Epithelial cell of prostate (primary cell): ENCODE measurements at places on chromosomes 12 and 14.

DNA sequence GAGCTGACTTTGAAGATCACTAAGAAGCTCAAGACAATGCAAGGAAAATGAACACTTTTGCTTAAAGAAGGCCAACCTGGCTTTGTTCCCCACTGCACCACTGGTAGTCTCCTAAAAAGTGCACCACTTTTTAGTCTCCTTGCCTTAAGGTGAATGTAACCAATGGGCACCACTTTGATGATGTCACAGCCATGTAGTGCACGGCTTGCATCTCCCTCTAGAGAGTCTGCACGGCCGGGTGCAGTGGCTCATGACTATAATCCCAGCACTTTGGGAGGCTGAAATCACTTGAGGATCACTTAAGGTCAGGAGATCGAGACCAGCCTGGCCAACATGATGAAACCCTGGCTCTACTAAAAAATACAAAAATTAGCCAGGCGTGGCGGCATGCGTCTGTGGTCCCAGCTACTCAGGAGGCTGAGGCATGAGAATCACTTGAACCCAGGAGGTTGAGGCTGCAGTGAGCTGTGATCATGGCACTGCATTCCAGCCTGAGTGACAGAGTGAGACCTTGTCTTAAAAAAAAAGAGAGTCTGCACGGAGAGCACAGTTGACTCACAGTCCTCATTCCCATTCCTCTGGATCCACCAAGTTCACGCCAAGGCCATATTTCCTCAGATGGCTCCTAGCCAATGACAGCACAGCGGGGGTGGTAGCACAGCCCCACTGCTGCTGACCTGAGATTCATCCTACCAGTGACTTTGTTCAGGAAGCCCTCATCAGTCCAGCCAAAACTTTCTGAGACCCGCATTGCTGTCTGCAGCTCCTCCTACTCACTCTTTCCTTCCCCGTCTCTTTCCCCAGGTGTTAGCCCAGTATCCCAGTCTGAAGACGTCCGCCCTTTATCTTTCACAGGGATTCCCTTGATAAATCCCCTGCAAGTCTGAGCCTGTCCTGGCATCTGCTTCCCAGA, 16.5 kb upstream of the IFT81 start:
- DNase-seq = no peak

DNA sequence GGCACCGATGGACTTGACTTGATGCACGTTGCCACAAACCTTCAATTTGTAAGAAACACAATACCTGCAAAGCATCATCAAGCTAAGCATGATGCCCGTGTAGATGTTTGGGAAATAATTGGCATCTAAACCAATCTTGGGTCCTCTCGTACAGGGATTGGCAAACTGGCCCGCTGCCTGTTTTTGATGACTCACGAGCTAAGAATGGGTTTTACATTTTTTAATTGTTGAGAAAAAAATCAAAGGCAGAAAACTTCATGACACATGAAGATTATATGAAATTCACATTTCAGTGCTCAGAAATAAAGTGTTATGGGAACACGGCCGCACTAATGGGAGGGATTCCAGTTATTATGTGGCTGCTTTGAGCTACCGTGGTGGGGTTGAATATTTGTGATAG, 10.9 kb downstream of the MTA1 start:
- no peak for DNase-seq

GRCh38 chr12:67116134-67116533, 153.0 kb upstream of the CAND1 start:
- DNase-seq = no peak

DNA sequence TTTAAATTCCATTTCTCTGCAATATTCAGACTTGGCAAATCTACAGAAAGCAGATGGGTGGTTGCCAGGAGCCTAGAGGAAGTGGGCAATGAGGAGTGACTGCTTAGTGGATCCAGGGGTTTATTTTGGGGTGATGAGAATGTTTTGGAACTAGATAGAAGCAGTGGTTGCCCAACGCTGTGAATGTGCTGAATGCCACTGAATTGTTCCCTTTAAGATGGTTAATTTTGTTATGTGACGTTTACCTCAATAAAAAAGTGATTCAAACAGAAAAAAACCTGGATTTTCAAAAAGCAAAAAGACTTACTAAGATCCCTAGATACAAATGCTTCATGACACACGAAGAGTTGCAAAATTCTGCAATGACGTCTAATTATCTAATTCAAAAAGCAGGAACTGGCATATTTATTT, 34.2 kb downstream of the DAO start:
- DNase-seq = no peak

DNA sequence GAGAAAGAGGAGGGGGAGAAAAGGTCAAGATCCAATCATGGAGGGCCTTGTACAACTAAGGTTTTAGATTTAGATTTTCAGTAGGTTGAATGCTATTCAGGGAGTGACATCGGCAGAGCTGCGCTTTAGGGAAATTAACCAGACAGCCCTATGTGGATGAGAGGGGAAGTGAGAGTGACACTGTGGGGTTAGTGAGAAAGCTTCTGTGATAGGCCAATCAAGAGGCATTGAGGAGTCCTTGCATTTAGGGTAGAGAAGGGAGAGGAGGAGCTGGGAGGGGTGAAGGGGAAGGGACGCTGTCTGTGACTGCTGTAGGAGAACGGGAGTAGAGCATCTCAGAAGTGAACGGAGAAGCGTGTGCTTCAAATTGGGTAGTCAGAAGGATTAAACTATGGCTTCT, 3.4 kb downstream of the HSD17B6 start:
- no peak for DNase-seq

- DNase-seq = peak; percentile 60
Observed at GRCh38 chr12:77239617-77240016, 174.2 kb upstream of the E2F7 start.

GRCh38 chr14:39957290-39957689, 525.1 kb upstream of the FBXO33 start:
- no peak for DNase-seq

- no peak for DNase-seq
Observed at GRCh38 chr14:96817750-96818666, 20.8 kb downstream of the VRK1 start.

DNA sequence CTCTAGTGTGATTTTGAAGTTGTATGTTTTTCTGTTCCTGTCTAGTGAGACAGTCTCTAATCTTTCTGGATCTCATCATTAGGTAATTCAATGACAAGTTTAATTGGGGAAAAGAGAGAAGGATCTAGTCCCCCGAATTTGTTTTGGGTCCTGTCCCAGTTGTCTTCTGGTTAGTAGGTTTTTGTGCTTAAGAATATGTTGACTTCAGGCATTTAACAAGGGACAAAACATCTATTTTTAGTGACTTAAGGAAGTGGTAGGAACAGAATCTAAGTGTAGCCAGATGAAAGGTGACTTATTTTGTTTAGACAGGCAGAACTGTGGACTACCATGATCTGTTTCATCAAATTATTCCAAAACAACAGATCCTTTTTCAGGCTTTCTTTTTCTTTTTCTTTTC, 2.2 kb downstream of the GPATCH2L start:
- DNase-seq = no peak
